SHP77 (cell line): ENCODE measurements at places on chromosomes 7 and 10.

GRCh38 chr10:104299031-104299904 lies 30.3 kb downstream of the GSTO2 start:
- no peak for DNase-seq

DNA sequence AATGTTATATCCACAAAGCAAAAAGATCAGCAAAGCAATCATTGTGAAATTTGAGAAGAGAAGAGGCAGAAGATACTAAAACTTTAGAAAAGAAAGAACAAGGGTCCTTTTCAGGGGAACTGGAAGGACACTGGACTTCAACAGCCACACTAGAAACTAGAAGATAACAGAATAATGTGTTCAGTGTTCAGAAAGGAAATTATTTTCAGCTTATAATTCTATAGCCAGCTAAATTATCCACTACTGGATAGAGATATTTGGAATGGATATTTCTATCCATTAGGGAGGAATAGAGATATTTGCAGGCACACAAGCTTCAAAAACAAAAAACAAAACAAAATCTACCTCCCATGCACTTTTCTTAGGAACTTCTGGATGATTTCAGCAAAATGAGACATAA lies 12.8 kb downstream of the ANXA11 start:
- no peak for DNase-seq

- no peak for DNase-seq
Measured at GRCh38 chr10:70680899-70681730, 8.8 kb downstream of the ADAMTS14 start.

GRCh38 chr7:47782022-47782421 lies 166.2 kb downstream of the PKD1L1 start:
- DNase-seq, result no peak

GRCh38 chr7:47670729-47671128 lies 88.8 kb upstream of the TNS3 start:
- DNase-seq, result no peak

- no peak for DNase-seq
Measured at GRCh38 chr7:140297192-140297591, 101.1 kb downstream of the SLC37A3 start.

GRCh38 chr7:129457101-129457500 lies 22.9 kb downstream of the STRIP2 start:
- DNase-seq, result no peak

- no peak for DNase-seq
Measured at GRCh38 chr7:135232720-135233119, 918 bp upstream of the STRA8 start.

- no peak for DNase-seq
Measured at GRCh38 chr7:84154991-84155781, 39.4 kb downstream of the SEMA3A start.

DNA sequence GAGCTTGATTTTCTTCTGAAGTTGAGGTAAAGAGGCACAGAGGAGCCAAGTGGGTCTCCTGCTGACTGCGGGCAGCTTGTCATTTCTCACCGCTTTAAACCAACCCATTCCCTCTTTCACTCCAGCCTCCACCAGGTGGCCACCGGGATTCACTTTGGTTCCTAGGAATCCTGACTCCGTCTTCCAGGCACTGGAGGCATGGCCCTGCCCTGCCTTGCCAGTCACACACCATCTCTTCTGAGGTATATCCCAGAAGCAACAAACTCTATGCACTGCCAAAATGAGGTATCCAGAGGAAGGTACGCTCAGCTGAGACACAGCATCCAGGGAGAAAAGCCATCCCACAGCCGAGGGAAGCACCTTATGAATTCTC lies 280.8 kb downstream of the TNS3 start:
- no peak for DNase-seq

DNA sequence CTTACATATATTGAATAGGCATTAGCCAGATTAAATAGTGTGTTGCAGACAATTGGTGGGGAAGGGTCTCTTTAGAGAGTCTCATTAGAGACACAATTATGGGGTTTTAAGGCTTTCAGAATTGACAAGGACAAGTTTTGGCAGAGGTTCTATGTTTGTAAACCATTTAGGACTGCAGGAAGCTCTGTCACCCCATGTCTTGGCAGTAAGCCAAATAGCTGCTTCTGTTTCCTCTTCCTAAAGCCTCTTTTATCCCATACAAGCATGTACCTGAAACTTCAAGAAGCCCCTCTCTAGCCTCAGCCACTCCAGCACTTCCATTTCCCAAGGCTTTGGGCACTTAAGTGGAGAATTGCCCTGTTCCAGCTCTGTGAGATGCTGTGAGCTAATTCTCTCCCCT lies 21.8 kb upstream of the LRRC4 start:
- no peak for DNase-seq

GRCh38 chr10:23190872-23191763 lies 994 bp upstream of the PTF1A start:
- no peak for DNase-seq

GRCh38 chr10:62075414-62075813 lies 173.9 kb downstream of the ARID5B start:
- no peak for DNase-seq

- DNase-seq, result no peak
Measured at GRCh38 chr7:45584261-45585210, 10.4 kb downstream of the ADCY1 start.

DNA sequence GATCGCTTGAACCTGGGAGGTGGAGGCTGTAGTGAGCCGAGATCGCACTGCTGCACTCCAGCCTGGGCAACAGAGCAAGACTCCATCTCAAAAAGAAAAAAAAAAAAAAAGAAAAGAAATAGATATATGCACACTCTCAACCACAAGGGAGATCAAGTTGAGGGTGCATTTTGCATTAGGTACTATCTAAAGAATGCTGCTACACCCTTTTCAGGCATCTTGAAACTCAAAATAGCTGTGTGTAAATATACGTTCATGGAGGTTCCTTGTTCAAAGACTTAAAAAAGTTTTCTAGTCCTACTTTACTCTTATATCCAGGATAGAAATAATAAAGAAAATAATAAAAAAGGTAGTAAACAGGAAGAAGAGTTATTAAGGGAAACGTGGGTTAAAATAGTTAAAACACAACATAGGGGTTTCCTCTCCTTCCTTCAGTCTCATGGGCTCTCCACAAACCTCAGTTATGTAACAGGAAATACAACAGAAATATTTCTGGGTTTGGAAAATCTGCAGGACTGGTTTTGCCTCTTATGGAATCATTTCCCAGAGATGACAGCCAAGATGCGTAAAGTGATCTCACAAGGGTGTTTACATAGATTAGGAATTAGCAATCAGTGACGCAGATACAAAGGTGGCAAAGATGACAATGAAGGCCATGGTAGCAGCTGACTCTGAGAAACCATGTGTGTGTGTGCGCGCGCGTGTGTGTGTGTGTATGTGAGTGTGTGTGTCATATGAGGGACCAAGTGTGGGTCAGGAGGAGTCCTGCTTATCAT lies 15.1 kb downstream of the STEAP4 start:
- DNase-seq, result peak; percentile 21

GRCh38 chr7:127365957-127366315 lies 26.6 kb downstream of the ZNF800 start:
- DNase-seq, result no peak

DNA sequence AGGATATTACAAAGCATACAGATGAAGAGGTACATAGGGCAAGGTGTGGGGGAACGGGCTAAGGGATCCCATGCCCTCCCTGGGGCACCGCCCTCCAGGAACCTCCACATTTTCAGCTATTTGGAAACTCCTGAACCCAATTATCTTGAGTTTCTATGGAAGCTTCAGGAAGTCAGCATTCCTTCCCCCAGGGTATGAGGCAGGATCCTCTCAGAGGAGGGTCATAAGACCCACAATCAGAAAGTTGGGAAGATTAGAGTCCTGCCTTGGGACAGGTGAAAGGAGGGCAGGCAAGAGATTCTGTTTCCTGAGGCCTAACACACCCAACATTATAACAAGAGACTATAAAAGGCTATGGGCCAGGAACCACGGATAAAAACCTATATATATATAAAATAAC lies 98.0 kb downstream of the RALA start:
- no peak for DNase-seq

DNA sequence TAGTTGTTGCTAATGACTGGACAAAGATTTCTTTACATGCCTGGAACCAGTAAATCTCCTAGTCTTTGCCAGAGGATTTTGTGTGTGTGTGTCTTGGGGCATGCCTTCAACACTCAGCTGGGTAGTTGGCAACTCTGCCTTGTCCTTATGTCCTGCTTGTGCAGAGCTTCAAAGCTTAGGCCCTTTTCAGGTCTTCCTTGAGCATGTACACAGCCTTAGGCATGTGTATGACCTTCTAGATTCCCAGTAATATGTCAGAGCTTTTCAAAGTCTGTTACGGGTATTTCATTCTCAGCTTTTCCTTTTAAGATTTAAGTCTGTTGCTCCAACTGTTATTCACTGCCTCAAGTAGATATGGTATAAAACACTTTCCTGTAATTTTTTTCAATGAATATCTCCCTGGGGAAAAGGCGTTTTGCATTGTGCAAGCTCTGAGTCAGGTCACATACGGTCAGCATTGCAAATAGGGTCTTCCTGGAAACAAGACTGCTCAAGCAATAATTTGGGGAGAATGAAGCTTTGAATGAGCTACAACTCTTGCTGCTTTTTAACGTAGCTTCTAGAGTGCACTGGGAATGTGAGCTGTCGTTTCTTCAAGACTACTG lies 25.5 kb downstream of the SHOC2 start:
- no peak for DNase-seq

DNA sequence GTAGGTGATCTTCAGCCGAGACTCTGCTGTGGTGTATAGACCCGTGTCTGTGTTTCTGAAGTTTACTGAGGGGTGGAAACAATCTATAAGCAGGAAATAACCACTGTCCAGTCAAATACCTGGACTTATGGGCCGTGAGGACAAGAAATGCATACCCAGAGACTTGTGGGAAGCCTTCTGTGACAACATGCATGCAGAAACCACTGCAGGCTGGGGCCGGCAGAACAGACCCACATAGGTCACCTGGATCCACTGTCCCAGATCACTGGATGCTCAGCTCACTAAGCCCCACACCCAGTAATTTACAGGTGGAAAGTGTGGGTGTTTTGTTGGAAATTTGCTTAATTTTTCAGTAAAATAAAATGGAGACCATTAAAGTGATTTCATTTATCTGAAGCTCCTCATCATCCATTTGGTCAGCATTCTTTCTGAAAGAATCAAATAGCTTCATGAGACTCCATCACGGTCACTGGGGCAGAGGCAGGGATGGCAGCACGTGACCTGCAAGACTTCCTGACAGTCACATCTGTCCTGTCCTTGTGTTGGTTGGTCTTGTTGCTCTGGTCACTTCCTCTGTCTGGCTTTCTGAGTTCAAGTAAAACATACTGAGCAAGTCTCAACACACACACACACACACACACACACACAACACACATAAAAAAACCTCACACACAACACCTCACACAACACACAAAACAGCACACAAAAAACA lies 108.3 kb downstream of the TNS3 start:
- DNase-seq, result no peak

DNA sequence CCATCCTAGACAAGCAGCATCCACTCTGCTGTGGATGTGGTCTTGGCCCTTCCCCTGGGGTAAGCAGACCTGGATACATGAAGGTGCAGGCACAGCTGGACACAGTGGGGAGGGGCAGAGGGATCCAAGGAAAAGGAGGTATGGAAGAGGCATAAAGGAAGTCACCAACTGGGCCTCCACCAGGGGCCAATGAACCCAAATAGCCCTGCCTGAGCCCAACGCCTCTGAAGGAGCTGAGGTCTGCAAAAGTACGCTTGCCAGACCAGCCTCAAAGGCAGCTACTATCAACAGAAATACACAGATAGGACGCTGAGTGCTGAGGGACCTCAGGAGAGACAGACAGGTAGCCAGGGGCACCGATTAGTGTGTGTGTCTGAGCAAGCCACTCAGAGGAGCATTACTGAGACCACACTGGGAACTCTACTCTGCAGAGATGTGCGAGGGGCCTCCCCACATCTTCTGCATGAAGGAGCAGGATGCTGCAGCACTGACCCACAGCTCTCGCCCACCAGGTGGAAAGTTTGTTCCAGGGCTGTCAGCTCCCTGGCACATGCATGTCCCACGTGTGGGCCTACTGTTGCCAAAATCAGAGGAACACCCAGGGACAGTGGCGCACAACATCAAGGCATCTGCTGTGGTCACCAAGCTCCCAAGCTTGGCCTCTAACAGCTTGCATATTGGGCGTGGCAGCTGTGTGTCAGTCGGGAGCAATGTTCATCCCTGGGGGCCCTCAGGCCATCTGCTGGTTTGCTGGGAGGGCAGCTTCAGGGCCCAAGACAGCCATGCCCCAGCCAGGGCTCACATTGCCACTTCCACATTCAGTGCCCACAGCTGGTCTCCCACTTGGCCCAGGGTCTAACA lies 40.0 kb downstream of the MKI67 start:
- DNase-seq, result no peak

GRCh38 chr7:33900501-33900900 lies 4.8 kb upstream of the BMPER start:
- no peak for DNase-seq

DNA sequence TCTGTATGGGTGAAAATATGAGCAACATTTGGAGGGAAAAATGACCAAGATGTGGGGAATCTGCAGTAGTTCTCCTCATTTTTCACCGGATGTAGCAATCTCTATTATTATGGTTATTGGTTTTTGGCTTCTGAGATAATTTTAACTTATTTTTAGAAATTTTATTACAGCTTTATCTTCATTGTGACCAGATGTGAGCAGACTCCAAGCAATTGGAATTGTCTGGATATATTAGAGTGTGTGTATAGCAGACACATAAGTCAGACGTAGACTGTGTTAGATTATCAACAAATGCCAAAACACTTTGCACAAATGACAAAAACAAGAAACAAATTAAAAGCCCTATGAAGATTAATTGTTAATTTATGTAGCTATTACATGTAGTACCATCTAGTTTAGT lies 249.1 kb downstream of the DNAJB9 start:
- no peak for DNase-seq

GRCh38 chr7:45267262-45267661 lies 109.7 kb downstream of the RAMP3 start:
- no peak for DNase-seq

DNA sequence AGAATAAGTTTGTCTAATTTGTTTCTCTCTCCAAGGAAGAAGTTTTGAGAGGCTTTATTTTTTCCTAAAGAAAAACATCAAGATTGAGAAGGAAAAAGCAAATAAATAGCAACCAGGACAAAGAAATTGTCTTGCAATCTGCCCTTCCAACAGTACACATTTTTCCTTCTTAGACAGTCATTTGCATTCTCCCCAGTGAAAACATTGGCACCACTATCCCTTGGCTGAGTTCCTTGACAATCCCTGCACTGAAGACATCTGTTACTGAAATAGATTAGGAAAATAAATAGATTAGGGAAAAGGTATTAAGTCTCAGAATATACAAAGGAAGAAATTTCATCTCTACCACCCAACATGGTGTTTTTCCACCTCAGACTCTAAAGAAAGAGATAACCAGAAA lies 12.2 kb upstream of the TMEM243 start:
- DNase-seq, result no peak
